ENCODE measurements at places on chromosomes 6 and 20.

- DNase-seq: no peak
Observed at GRCh38 chr20:49288250-49288751, 10.4 kb upstream of the ZNFX1 start.

- no peak for DNase-seq
Observed at GRCh38 chr6:158059108-158059507, 77.4 kb downstream of the SYNJ2 start.

GRCh38 chr6:167054987-167055386, 55.8 kb downstream of the CEP43 start:
- no peak for DNase-seq

DNA sequence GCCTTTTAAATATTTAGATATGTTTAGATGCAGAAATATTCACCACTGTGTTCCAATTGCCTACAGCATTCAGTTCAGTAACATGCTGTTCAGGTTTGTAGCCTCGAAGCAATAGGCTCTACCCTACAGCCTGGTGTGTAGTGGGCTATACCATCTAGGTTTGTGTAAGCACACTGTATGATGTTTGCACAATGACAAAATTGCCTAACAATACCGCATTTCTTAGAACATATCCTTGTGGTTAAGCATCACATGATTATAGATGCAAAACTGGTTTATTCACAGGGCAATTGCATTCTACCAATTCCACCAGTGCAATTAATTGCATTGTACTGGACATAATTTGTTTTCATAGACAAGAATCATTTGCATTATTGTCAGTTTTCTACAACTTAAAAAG, 7.9 kb upstream of the SLC22A16 start:
- no peak for DNase-seq

DNA sequence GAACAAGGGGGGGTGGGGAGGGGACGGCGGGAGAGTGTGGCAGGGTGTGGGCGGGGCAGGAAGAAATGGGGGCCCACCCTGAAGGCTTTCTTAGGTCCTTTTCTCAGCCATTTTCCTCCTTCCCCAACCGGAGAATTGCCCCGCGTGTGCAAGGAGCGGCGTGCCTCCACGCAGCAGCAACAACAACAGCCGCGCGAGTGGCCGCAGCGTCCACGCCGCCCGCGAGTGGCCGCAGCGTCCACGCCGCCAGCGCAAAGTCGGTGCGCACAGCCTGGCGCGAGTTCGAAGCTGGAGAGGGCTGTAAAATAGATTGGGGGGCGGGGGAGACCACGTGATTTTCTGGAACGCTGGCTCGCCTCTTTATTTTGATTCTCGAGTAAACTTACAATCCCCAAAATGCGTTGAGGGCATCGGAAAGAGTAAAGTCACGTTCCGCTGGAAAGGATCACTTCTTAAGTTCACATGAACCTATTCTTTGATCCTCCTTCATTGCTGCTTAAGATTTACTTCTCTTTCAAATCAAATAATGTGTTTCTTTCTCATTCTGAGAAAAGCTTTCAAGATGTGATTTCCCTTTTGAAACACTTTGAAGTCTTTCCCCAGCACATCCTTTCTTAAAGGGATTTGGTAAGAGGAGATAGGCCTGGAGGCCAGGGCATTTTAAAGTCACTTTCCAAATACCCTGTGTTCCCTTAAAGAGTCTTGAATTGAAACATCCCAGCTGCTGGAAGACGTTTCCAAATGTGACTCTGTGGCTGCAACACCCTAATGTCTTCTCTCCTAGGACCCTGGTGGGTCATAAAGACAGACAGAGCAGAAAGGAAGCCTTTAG, 66.7 kb upstream of the ZNF217 start:
- DNase-seq: no peak

DNA sequence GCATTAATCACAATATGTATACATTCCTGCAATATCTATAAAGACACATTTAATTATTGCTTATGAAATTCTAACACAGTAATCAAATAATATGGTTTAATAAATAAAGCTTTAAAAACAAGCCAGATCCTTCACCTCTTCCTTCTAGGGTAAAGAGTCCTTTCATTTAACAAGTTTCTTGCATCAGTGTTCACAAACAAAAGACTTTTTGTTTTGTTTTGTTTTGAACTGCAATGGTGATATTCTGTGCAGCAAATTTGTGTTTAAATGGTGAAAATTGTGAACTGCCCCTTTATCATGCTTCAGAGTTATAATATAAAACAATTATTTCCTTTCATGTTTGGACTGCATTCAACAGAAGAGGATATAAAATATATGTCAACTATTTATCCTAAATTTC, 177.3 kb downstream of the EPHA7 start:
- no peak for DNase-seq

DNA sequence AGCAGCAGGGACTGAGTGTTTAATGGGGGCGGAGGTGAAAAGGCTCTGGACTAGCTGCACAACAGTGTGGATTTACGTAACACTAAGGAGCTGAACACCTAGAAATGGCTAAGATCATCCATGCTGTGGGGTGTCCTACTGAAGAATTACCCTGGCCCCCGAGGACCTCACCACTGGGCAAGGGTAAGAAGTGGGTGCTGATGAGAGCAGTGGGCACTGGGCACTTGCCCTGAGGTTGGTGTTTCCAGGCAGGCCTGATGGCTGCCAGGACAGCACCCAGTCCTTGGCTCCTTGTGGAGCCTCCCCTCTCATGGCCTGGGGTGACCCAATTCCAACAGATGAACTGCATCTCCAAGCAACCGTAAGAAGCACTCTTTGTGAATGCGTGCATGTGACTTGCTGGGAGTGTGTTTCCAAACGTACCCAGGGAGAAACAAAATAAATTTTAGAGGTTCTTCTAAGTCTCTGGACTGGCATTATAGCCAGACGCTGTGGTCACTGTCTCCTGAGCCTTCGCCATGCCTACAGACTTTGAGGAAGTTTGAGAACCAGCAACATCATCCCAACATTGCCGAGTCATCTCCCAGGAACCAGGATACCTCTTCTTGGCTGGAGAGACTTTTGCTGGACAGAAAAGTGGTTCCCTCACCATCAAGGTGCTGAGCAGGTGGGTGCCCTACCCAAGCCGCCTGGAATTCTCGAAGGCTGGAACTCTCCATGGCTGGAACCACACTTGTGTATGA, 245.9 kb downstream of the ERMARD start:
- no peak for DNase-seq
